ENCODE measurements at places on chromosomes 1 and 21.

DNA sequence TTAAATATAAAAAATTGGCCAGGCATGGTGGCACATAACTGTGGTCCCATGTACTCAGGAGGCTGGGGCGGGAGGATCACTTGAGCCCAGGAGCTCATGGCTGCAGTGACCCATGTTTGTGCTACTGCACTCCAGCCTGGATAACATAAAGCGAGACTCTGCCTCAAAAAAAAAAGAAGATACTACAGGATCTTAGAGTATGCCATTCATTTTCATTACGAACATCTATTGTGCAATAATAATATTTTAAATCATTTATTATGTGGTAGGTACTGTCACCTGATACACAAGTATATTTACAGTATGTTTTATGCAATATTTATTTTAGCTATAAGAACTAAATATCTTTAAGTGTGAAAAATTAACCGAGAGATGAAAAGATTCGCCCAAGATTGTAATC is 9.3 kb upstream of the GIPC2 start:
- no peak for DNase-seq

- DNase-seq, result no peak
Observed at GRCh38 chr1:24316645-24317044, 2.5 kb upstream of the GRHL3 start.

DNA sequence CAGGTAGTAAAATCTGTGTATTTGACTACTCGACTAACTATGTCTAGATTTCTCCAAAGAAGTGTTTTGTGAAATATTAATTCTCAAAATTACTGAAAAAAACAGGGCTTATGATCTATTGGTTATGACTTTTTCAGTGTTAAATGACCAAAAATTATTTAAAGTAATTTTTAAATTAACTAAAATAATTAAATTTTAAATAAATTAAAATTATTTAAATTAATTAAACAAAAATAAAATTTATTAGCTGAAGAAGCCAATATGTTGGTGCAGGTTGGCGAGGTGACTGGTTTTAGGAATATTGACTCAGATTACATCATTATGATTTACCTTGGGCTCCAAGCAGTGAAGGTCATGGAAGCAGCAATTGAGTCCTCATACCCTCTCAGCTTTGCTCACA is 483.2 kb downstream of the PTPRC start:
- DNase-seq, result no peak

GRCh38 chr1:161357073-161357472 is 10.6 kb downstream of the CFAP126 start:
- DNase-seq, result no peak

GRCh38 chr1:85884372-85885035 is 176.3 kb upstream of the ZNHIT6 start:
- no peak for DNase-seq

GRCh38 chr21:34337741-34338140 is 26.1 kb upstream of the KCNE2 start:
- DNase-seq, result no peak

DNA sequence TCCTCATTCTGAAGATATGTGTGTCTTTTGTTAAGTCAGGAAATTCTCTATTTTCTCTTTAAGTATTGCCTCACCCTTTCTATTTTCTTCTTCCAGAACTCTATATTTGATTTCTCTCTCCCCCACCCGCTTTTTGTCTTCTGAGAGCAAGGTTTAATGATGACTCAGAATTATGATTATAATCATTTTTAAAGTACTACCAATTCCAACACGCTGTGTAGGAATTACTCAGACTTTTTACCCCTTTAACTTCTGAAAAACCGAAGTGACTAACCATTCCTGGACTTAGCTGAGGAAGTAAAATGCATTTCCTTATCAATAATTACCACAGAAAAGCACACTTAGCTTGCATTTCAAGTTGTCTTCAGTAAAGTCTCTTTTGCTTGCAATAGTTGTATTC is 20.8 kb upstream of the SCYL3 start:
- no peak for DNase-seq

- peak; percentile 50 for DNase-seq
Observed at GRCh38 chr1:39398278-39399021, 93.0 kb upstream of the BMP8A start.

DNA sequence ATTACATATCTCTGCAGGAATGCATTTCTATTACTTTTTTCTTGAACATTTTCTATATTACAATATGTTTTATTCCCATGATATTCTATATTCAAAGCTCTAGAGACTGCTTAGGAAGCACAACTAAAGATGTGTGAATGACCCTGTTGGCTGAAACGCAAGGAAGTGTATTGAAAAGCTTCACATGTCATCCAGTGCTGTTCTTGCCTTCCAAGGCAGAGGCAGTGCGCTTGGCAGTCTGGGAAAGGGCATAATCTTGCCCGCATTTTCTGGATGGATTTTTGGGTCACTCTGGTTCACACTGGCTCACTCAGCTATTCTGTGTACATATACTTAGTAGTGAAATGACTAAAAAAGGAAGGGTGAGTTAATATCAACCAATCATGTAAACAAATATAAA is 262.4 kb downstream of the PTPRC start:
- no peak for DNase-seq

- DNase-seq, result no peak
Observed at GRCh38 chr1:170938281-170938680, 2.9 kb downstream of the MROH9 start.

DNA sequence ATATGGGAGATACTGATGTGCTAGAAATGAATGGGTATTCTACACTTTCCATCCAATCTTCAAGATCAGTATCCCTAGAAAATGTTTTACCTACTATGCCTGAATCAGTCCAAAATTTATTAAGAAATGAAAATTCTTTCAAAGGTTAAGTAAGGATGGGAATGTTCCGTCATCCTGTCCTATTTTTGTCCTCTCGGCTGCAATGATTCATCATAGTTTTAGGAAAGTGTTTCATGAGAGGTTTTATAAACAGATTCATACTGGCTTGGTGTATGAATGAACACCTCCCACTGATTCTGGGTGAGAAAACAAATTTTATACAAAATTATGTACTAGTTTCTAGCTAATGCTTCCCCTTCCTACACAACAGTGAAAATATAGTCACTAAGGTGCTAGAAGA is 504.6 kb upstream of the NR5A2 start:
- no peak for DNase-seq

- DNase-seq, result no peak
Observed at GRCh38 chr21:16667395-16667794, 845.4 kb upstream of the CXADR start.

DNA sequence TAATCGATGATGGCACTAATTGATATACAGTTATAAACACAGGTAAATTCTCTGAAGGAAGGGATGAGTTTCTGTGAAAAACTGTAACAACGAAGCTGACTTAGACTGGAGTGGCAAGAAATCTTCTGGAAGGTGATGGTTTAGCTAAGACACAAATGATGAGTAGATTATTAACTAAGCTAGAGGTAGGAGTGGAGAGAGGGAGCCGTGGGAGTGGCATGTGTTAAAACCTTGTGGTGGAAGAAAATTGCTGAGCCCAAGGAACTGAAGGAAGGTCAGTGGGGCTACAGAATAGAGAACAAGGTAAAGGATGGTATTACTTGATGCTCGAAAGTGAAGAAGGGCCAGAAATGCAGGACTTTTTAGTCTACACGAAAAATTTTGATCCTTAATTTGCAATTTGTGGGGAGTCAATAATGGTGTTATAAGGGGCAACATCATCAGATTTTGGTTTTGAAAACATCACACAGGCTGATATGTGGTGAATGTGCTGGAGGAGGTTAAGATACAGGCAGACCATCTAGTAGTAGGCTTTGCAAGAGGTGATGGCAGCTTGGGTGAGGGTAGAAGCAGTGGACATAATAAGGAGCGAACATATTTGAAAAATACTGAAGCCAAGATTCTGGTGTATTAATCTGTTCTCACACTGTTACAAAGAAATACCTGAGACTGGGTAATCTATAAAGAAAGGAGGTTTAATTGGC is 93.8 kb downstream of the S1PR1 start:
- no peak for DNase-seq

- no peak for DNase-seq
Observed at GRCh38 chr1:228972576-228972975, 237.3 kb downstream of the RHOU start.

All from Right ventricle myocardium superior (tissue), 1 donor.